Caki2 (cell line): ENCODE measurements at places on chromosomes 11 and 22. TPM values are rescaled to one million over a fixed set of nuclear protein-coding genes. Genes with fewer than 3 reads are reported as not detected.

PKDREJ gene
- not detected in 2 replicates for total RNA-seq

OR52I2 gene
- total RNA-seq: not detected in 2 replicates

OR8D4 gene
- total RNA-seq: not detected in 2 replicates

TMEM25 gene
- total RNA-seq: 3.0 and 7.9 TPM in 2 replicates

TRIM6 gene
- total RNA-seq: 11.1 and 12.0 TPM in 2 replicates

GSC2 gene
- total RNA-seq: not detected in 2 replicates

TRIM29 gene
- 0.41 and 2.7 TPM in 2 replicates for total RNA-seq

NAALAD2 gene
- not detected in 2 replicates for total RNA-seq

ARVCF gene
- 3.6 and 15.2 TPM in 2 replicates for total RNA-seq

AIFM3 gene
- total RNA-seq: 9.6 and 10.9 TPM in 2 replicates

OR2D2 gene
- not detected in 2 replicates for total RNA-seq

PGA5 gene
- total RNA-seq: not detected in 2 replicates

CDHR5 gene
- not detected in 2 replicates for total RNA-seq
